Upper lobe of left lung (tissue), 6 donors: ENCODE measurements at places on chromosomes 5 and 9. TPM values are rescaled to one million over a fixed set of nuclear protein-coding genes. Genes with fewer than 3 reads are reported as not detected.

The KCNIP1 gene
- total RNA-seq = 3.3 TPM

The IL5 gene
- total RNA-seq = not detected

The PCDHA1 gene
- not detected for total RNA-seq

The GRIA1 gene
- total RNA-seq = 8.5 TPM

The CARTPT gene
- total RNA-seq = not detected

The GRAMD2B gene
- total RNA-seq = 18.3 TPM

The SPACA9 gene
- 6.5 TPM for total RNA-seq

The STPG3 gene
- total RNA-seq = not detected

The MTRR gene
- total RNA-seq = 113 TPM

The TMED7 gene
- 16.8 TPM for total RNA-seq

- H3K36me3 ChIP-seq = no peaks in the 10 kb centered on the region
- no peak overlapping the region for H3K4me3 ChIP-seq
These were observed 401.1 kb upstream of the TRPC7 start for GRCh38 chr5:136766456-136766855.

DNA sequence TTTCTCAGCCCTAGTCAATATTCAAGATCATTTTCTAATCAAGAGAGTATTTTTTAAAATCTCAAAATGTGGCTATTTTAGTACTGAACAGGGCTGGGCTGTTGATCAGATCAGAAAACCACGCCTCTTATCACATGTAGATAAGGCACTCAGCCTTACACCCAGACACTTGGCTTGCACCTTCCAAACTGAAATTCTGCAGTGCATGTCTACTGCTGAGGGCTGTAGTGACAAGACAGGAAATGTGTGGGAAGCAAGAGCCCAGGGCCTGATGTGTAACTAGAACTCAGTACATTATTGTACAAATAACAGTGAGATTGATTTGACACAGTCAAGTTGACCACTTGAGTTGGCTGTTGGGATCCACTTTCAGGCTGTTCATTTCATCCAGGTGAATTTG is 48.6 kb downstream of the UBE2QL1 start:
- no peak for DNase-seq
- H3K4me1 ChIP-seq = no peaks in the 10 kb centered on the region
- H3K36me3 ChIP-seq = no peaks in the 10 kb centered on the region
- no peak overlapping the region for H3K27ac ChIP-seq

- H3K27ac ChIP-seq = no peak overlapping the region
- no peak overlapping the region for H3K4me3 ChIP-seq
- H3K4me1 ChIP-seq = peaks cover 12% of the 10 kb centered on the region
- no peaks in the 10 kb centered on the region for H3K27me3 ChIP-seq
These were observed 5.3 kb upstream of the NSMF start for GRCh38 chr9:137464291-137464999.

DNA sequence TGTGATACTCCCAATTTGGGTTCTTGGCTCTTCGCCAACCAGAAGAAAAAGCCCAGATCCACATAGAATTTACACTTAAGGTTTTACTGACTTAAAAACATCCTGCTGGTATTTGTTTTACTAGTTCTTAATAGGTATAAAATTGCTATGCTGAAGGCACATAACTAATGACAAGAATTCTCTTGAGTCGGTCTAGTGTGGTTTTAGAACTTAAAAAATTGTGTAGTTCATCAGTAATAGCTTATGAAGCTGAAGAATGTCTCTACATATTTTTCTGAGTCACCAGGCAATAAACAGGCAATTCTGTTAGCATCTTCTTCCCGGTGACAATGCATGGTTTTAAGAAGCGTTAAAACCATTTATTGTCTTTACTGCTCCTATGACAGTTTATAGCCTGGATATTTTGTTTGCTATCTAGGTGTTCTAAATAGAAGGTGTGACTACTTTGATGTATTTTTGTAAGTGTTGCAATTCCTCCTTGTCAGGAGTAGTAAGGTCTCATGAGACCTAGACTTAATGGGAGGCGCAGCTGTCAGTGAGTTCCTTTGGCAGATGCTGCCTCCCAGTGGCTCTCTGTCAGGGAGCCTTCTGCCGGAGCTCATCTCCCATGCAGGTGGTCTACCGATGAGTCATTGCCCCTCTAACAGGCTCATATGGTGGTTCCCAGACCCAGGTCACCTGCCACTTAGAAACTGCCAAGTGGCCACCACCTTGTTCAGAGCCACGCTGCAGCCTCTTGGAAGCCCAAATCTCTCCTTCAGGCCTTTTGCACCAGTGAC is 173.8 kb downstream of the MAST4 start:
- H3K4me1 ChIP-seq = peaks cover 3% of the 10 kb centered on the region
- no peak for DNase-seq
- no peaks in the 10 kb centered on the region for H3K36me3 ChIP-seq
- H3K4me3 ChIP-seq = no peak overlapping the region
- no peaks in the 10 kb centered on the region for H3K27me3 ChIP-seq
- H3K27ac ChIP-seq = no peak overlapping the region

- no peaks in the 10 kb centered on the region for H3K27me3 ChIP-seq
- H3K36me3 ChIP-seq = peaks cover 64% of the 10 kb centered on the region
- H3K4me1 ChIP-seq = no peaks in the 10 kb centered on the region
- no peak overlapping the region for H3K27ac ChIP-seq
These were observed 7.8 kb downstream of the RARS1 start for GRCh38 chr5:168494057-168494555.

DNA sequence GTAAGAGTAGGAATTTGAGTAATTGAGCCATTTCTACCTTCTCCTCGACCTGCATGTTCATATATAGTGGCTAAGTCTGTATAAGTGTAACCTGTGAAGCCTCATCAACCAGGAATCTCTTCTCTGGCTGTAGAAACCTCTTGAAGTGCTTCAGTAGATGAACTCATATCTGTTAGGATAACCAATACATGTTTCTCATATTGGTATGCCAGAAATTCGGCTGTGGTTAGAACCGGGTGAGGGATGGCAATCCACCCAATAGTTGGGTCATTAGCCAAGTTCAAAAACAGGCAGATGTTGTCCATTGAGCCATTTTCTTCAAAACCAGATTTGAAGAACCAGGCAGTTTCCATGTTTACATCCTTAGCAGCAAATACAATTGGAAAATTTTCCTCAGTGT is 28.9 kb upstream of the GSN start:
- H3K4me3 ChIP-seq = no peak overlapping the region
- DNase-seq = no peak
- no peak overlapping the region for H3K27ac ChIP-seq
- H3K4me1 ChIP-seq = no peaks in the 10 kb centered on the region

GRCh38 chr5:38672059-38672788 is 115.8 kb upstream of the LIFR start:
- H3K27ac ChIP-seq = no peak overlapping the region
- no peaks in the 10 kb centered on the region for H3K36me3 ChIP-seq
- H3K4me1 ChIP-seq = peaks cover 5% of the 10 kb centered on the region
- H3K27me3 ChIP-seq = no peaks in the 10 kb centered on the region
- no peak for DNase-seq

DNA sequence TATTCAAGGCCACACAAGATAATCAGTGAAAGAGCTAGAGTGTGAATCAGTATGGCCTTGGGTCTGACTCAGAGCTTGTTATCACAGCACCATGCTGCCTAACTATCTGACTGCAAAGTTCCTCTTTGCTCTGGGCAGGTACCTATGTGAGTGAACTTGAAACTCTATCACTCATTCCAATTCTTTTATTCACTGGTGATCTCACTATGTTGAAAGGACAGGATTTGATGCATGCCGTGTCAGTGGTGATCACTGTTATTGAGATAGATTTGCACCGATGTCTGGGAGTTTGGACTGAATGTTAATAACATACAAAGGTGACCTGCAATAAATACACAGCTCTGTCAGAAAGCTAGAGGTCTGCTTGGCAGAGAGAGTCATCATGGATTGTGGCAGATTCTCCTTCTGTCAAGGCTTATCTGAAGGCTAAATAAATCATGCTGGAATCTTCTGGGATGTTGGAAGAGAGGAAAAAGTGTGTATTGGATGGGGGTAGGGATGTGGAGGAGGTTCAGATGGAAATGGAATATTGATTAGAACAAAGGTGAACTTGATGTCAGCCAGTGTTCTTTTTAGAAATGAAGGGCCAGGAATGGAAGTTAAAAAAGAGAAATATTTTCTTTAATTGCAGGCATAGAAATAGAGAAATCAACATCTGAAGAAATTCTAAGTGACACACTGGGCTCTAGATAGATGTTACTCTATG is 91.8 kb upstream of the TNC start:
- H3K36me3 ChIP-seq = no peaks in the 10 kb centered on the region
- no peaks in the 10 kb centered on the region for H3K27me3 ChIP-seq
- no peak for DNase-seq

DNA sequence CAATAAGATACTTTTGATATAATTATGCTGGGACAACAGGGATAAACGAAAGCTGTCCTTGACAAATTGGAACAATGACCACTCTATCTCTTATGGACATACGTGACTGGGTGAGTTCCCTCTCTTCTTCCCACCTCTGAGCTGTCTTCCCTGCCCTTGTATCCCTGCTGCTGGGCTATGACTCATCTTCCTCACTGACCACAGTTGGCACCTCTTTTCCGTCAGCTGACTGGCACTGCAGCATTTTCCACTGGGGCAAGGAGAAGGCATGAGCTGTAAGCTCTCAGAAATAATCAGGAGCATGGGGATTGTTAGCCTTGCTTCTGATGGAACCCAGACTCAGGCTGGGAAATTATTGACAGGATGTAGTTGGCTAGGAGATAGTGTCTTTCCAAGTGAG is 48.7 kb downstream of the PCSK1 start:
- no peaks in the 10 kb centered on the region for H3K27me3 ChIP-seq
- H3K4me3 ChIP-seq = no peak overlapping the region
- no peak overlapping the region for H3K27ac ChIP-seq
- DNase-seq = no peak

DNA sequence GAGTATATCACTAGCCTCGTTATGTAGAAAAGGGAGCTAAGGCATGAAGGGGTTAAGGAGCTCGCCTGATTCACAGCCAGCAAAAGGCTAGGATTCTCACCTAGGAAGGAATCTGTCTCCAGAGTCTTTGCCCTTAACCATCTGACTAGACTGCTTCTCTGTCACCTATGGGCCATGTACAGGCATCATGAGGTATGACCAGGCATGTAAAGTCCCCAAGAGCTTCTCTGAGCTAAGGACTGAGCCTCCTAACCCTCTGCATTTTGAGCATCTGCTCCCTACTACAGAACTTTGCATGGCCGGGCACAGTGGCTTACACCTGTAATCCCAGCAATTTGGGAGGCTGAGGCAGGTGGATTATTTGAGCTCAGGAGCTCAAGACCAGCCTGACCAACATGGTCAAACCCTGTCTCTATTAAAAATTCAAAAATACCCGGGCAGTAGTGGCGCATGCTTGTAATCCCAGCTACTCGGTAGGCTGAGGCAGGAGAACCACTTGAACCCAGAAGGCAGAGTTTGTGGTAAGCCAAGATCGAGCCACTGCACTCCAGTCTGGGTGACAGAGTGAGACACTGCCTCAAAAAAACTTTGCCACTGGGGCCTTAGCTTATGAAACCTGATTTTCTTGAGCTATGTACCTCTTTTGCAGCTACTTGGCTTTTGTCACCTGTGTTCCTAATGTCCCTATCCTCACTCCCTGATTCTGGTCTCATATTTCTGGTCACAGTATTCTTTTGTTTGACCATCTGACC is 33.2 kb upstream of the IL7R start:
- H3K27ac ChIP-seq = no peak overlapping the region
- no peaks in the 10 kb centered on the region for H3K4me1 ChIP-seq
- H3K27me3 ChIP-seq = no peaks in the 10 kb centered on the region
- no peak for DNase-seq
- no peak overlapping the region for H3K4me3 ChIP-seq
- no peaks in the 10 kb centered on the region for H3K36me3 ChIP-seq

DNA sequence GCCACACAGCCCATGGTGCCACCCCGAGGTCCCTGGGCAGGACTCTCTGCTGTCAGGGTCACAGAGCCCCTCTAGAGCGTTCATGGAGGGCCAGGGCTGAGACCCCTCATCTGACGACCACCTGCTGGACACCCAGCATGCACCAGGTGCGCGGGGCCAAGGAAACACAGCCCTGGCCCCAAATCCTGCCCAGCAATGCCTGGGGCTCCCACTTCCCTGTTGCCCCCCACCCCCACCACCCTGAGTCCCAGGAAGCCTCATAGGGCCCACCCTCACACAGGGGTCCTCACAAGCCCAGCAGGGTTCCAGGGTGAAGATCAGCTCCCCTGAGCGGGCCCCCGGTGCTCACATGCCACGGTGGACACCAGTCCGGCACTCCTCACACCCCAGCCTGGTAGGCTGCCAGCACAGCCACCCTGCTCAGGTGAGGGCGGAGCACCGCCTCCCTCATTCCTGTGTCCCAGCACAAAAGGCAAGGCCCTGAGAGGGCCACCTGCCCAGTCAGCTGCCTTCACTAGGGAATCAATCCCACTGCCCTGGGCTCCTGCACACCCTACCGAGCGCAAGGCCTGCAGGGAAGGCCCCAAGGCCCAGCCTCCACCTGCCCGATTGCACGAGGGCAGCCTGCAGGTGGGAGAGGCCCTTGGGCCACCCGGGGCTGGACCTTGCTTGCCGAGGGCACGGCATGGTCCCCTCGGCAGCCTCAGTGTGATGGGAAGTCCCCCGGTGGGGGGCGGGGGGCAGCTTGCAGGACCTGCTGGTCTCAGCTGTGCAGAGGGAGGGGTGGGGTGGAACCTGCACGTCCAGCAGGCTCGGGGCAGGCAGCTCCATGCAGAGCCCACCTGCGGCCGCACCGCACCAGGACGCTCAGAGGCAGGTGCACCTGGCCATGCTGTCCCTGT is 56.4 kb upstream of the UBAC1 start:
- H3K36me3 ChIP-seq = no peaks in the 10 kb centered on the region
- peak overlapping the region; percentile 15 for H3K27ac ChIP-seq
- no peak overlapping the region for H3K4me3 ChIP-seq
- no peaks in the 10 kb centered on the region for H3K27me3 ChIP-seq

DNA sequence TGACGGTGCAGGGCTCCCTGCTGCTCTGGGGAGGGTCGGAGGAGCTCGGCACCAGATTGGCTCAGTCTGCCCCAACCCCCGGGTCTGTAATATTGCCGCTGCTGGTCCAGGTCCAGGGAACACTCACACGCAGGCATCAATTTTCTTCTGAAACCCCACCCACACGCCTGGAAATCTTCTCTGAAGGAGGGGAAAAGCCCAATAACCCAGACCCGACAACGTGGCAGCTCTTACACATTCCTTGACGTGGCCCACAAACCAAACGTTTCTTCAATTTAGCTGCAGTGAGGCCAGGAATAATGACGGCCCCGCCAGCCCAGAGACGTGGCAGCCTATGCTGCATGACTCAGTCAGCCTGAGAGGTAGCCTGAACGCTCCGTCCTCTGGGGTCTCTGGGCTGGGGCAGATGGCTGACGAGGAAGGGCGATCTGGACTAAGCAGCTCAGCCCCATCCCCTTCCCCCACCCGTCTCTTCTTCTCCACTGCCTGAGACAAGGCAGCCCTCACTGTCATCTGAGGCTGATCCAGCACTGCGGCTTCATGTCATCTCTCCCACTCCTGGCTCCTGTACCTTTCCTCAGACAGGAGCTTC is 9.9 kb upstream of the SPARC start:
- DNase-seq = peak; percentile 36
- H3K4me1 ChIP-seq = no peaks in the 10 kb centered on the region
- H3K27ac ChIP-seq = peak overlapping the region; percentile 62
- no peaks in the 10 kb centered on the region for H3K27me3 ChIP-seq
- H3K4me3 ChIP-seq = no peak overlapping the region
- no peaks in the 10 kb centered on the region for H3K36me3 ChIP-seq

GRCh38 chr5:32487008-32487407 is 42.5 kb upstream of the ZFR start:
- DNase-seq = no peak
- H3K27ac ChIP-seq = no peak overlapping the region
- H3K27me3 ChIP-seq = no peaks in the 10 kb centered on the region
- no peak overlapping the region for H3K4me3 ChIP-seq
